ENCODE measurements at places on chromosomes 7 and 10. TPM values are rescaled to one million over a fixed set of nuclear protein-coding genes. Genes with fewer than 3 reads are reported as not detected.

Gene SCD
- total RNA-seq, result 191 TPM

Gene RELN
- not detected for total RNA-seq

Gene PEX1
- 5.5 TPM for total RNA-seq

Gene GIMAP6
- not detected for total RNA-seq

Gene CUBN
- total RNA-seq, result 0.01 TPM
